ENCODE measurements at places on chromosomes 7 and 10.

DNA sequence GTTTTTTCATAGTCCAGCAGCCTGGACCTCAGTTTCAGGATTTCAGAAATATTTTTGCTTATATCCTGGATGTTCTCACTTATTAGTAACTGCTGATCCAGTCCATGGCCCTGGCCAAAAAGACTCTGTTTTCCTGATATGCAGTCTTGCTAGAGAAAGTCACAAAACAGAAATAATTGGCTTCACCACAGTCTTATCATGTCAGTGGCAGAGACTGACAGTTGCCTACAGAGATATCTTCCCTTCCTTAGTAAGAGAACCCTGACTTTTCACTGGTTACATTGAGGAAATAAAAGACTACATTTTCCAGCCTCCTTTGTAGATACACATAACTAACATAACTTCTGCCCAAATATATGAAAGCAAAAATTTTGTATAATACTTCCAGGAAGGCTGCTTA is 56.6 kb downstream of the AHR start:
- no peak for DNase-seq

DNA sequence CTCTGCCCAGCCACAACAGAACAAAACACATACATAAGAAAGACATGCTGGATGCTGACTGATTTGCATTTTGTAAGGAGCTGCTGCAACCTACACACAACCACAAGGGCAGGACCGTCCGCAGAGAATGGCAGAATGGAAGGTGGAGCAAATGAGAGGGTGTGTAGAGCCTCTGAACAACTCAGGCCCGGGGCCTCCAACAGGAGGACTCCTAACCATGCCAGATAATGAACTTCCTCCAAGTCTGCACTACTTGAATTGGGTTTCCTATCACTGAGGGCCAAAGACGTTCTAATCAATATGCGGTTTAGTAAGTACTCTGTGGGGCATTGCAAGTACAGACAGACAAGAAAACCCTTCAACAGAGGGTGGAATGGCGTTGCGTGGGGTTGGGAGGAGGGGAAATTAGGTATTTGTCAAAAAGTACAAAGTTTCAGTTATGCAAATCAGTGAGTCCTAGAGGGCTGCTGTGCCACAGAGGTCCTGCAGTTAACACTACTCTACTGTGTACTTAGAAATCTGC is 14.6 kb downstream of the VOPP1 start:
- DNase-seq, result no peak

GRCh38 chr7:107560898-107561516 is 2.7 kb downstream of the COG5 start:
- DNase-seq, result no peak

GRCh38 chr7:43458330-43459018 is 124.4 kb upstream of the STK17A start:
- no peak for DNase-seq

GRCh38 chr10:15214237-15214636 is 45.7 kb upstream of the NMT2 start:
- DNase-seq, result no peak

DNA sequence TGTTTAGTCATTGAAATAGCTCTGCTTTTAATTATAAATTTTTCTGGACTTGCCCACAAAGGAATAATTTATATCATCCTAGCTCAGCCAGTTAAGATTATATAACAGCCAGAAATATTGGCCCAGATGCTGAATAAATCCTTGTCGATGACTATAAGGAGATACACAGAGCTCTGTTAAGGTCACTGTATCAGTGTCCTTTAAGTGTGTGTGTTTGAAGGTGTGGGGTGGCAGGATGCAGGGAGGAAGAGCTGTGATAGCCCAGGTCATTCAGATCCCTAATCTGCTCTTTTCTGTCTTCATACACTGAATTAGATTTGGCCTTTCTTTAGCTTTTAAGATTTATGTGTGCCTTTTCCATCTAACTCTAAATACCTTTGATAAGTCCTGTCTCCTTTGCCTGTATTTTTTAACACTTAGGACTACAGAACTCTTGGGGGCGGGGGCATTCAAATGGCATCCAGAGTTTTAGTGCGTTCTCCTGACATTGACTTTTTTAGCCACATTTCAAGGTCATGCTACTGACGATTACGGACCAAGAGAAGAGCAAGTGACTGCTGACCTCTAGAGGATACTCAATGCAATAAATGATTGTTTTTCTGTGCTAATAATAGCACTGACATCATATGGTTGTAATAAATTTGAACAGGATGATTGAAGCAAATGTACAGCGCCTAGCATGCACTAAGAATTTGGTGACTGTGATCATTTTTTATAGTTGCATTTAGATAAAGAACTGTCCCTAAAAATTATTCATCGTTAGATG is 172.3 kb downstream of the CACNB2 start:
- DNase-seq, result peak; percentile 37

DNA sequence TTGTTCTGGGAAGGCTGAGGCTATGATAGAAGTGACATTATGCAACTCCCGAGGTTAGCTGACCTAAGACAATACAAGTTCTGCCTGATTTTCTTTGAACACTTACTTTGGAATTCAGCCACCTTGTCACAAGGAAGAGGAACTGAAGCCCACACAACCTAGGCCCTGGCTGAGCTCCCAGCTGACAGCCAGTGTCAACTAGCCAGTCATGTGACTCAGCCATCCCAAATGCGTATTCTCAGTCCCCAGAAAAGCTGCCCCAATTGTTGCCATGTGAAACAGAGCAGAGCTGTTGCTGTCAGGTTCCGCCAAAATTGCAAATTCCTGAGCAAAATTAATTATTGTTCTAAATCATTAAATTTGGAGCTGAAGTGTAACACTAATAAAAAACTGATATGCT is 1010.0 kb downstream of the XPNPEP1 start:
- DNase-seq, result no peak

DNA sequence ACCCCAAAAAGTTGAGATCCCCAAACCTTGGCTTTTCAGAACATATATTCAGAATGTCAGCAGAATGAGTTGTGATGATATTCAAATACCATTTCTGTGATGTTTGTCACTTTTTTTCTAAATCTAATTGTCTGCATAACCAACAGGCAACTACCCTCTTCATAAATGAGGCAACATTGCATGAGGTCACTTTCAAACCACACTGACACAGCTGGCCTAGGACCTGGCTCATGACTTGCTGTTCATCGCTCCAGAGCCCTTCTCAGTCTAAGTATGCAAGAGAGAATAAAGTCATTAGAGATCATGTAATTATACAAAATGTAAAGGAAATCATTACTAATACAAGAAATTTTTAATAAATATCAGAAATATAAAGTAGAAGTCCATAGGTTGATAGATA is 681.9 kb downstream of the GRM8 start:
- DNase-seq, result no peak
